ENCODE measurements at places on chromosomes 5 and 9.

- no peak for DNase-seq
These were observed 273.2 kb upstream of the CDH9 start for GRCh38 chr5:27311544-27311943.

GRCh38 chr9:136439481-136440408, at the start of gene INPP5E:
Gene INPP5E (minus strand): TSS chr9:136439845. CDS start chr9:136439419, 426 bp downstream.
- peak; percentile 68 for DNase-seq

DNA sequence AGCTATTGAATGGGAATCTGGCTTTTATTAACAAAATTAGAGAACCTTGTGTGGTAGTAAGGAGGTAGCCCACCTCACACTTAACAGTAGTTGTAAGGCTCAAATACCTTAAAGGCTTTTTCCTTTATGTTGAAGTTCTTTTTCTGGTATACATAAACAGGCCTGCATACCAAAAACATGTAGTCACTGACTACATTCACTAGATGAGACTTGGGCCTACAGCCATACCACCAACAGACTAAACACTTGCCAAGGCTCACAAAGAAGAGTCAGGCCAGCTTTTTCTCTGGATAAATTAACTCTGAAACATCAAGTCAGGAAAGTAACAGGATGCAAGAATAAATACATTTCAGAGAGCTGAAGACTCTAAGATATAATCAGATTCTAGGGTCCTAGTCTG, 78.6 kb upstream of the MPDZ start:
- peak; percentile 77 for DNase-seq

DNA sequence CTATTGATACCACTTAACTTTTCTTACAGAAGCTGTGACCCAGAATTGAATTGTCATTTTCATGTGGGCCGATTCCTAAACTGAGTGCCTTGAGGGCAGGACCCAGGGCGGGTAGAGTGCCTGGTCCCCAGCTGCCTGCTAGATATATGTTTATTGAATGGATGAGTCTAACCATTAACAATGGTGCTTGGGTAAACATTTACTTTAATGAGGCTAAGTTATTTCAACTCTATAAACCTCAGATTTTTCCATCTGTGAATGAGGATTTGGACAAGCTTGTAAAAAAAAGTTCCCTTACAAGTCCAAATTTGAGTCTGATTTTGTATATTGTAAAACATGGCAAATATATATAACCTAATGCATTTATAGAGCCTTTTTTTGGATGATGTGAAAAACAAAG, 181.8 kb upstream of the ELL2 start:
- DNase-seq = peak; percentile 34

GRCh38 chr9:129451669-129452068, 169.2 kb downstream of the C9orf50 start:
- DNase-seq = no peak

DNA sequence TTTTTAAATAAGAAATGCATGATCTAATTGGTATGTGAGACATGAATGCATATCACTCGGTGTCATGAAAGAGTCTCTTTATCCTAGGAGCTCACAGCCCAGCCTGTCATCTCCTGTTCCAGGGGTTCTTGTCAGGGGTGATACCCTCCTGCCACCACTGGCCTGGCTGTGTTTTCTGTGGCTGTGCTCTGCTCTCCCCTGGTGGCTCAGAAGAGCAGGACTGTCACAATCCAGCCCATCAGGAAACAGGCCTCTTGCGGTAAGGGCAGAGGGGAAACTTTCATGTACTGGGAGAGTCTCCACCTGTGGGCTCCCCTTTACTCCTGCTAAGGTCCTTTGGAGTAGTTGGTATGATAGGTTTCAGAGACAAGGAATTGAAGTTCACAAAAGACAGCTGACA, 240.2 kb upstream of the GLRA1 start:
- DNase-seq = no peak

DNA sequence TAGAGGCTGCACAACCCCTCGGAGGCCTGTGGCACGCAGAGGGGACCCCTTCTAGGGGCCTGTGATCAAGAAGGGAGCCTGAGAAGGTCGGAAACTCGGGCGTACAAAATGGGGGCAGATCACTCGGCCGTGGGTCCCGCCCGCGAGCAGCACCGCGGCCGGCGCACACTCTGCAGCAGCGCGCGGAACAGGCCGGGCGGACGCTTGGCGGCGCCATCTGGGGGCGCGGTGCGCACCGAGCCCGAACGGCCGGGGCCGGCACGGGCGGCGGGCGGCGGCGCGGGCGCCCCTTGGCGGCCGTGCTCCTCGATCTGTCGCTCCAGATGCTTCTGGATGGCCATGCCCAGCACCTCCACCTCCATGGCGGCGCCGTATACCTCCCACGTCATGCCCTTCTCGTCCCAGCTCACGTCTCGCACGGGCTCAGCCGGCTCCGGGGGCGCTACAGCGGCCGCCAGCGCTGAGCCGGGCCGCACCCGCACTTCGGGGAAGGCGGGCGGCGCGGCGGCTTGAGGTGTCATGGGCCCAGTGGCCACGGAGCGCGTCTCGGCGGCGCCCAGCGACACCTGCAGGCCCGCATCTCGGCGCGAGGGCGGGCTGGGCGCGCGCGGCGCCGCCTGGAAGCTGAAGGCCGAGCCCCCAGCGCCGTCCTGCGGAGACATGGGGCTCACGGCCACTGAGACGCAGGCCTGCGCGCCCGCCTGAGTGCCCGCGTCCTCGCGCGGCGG, 13.1 kb downstream of the GPRIN1 start:
- no peak for DNase-seq

GRCh38 chr9:35732800-35733541, 505 bp downstream of the CREB3 start:
- peak; percentile 78 for DNase-seq
